Suppressor macrophage treated with lipopolysaccharide for 4 hours (primary cell): ENCODE measurements at places on chromosomes 2 and 18.

DNA sequence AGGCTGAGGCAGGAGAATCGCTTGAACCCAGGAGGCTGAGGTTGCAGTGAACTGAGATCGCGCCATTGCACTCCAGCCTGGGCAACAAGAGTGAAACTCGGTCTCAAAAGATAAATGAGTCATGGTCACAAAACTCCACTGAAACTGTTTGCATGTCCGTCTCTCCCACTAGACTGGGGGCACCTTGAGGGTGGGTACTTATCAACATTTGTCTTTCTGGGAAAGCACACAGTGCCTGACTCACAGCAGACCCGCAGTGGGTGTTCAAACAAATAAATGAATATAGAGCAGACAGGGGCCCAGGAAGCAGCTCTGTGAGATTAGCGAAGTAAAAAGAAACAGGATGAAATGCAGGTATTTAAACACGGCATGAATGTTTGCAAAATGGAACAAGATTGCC is 211.1 kb upstream of the GATA6 start:
- no peak for DNase-seq

GRCh38 chr2:133976659-133977058 is 277.2 kb upstream of the MGAT5 start:
- no peak for DNase-seq

- no peak for DNase-seq
These were observed 3.0 kb upstream of the ITM2C start for GRCh38 chr2:230861552-230862255.

DNA sequence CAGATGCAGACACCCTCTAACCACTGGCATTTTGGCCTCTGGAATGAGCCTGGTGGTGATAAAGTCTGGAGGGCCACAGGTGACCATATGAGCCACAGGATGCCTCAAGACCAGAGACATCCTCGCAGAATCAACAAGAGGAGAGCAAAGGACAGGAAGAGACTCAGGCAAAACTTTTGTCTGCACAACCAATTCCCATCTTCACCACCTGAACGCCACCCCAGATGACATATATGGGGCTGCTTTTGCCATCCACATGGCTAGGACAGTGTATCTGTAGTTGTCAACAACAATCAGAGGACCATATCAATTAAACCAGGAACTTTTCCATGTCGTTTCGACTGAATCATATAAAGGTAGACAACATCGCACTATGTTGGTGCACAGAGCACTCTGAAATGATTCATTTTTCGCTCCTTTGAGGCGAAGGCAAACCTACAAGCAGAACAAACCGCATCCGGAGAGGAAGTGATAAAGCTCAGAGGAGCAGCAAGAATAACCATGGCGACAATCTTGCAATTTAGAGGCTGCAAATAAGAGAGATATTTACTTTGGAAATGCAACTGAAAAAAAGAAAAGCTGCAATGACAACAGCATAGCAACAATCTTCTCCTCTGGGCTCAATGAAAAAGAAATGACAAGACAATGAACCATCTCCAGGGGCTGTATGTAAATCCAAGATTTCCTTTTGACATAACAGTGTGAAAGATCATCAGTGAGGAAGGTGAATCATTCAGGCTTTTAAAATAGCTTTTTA is 204.5 kb downstream of the ARL4C start:
- DNase-seq = peak; percentile 35

DNA sequence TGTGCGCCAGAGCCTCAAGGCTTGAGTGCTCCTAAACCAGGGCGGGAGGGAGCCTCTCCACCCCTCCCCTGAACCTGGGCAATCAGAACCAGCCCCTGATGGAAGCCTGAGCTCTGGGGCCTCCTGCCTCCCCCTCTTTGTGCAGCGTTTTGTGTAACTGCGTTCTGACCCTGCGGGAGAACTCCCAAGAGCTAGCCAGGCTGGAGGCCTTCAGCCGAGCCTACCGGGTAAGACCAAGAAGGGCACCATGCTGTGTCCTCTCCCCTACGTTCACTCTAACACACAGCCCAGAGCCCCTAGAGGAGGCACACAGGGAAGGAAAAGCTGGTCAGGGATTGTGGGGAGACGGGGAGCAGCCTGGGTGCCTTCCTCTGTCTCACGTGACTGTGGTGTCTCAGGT is 108.0 kb downstream of the PLB1 start:
- no peak for DNase-seq

- no peak for DNase-seq
These were observed 9.7 kb downstream of the SEC11C start for GRCh38 chr18:59149416-59149815.

DNA sequence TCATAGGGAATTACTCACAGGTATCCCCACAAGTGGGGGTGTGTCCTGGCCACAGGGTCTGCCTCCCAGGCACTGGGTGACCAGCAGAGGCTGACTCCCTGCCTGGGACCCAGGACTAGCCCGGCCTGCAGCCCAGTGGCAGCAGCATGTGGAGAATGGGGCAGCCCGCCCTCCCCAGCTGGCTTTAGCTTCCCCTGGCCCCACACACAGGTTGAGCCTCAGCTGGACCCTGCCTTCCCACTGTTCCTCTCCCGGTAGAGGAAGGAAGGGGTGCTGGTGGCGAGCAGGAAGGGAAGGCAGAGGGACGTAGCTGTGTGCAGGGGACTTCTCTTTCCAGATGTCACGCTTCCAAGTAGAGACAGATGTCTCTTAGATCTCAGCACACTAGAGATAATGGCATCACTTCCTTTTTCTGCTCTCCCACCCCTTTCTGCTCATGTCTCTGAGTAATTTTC is 51.4 kb downstream of the EMILIN2 start:
- peak; percentile 81 for DNase-seq

DNA sequence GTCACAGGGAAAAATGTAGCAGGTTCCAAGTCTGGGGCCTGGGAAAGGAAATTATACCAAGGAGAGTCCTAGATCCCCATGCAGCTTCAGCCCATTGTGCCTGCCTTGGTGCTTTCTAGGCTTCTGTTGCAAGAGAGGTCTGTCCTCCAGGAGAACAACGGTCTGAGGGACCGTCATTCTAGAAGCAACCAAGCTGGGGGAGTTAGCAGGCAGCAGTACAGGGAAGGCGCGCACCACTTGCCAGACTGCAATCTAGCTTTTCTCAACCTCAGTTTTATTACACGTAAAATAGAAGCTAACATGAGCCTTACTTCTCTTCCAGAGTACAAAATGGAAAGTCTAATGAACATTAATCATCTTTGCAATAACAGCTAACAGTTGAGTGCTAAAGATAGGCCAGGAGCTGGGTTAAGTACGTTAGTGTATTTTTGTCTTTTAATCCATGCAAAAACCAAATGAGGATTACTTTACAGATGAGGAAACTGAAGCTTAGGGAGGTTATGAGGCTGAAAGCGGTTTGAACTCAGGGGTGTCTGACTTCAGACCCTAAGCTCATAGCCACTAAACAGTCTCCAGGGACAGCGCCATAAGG is 1.9 kb downstream of the TCF23 start:
- no peak for DNase-seq

DNA sequence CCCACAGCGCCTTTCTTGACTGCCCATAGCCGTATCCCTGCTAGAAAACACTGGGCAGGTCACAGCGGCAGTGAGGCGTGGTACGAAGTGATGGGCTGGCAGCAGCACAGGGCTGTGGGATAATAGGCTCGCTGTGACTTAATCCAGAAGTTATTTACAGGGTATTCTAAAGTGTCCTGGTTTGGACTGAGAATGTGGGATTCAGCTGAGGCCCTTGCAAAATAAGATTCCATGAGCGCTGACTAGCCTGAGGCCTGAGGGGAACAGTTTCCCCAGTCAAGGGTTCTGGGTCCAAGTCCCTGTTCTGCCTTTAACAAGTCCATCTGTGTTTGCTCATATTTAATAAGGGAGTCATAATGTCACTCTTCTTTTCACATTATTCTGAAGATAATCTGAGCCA is 34.6 kb downstream of the SETBP1 start:
- DNase-seq = no peak
